BJ (cell line): ENCODE measurements at places on chromosomes 13 and 19.

DNA sequence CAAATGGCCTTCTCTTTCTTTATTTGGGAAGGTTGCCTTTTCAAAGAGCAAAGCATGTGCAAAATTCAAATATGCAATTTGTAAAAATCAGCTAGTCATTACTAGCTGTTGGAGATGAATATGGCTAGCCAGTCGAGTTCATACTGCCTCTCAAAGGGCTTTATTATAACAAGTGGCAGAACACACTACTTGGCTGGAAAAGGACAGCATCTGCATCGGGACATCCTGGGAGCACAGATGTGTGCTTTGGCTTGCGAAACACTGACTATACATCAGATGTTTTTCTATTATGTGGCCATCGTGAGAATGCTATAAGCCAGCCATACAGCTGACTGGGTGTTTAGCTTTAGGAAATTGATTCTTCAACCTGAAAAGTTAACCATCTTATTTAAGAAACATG lies 424.2 kb downstream of the KCTD12 start:
- no peak for DNase-seq

DNA sequence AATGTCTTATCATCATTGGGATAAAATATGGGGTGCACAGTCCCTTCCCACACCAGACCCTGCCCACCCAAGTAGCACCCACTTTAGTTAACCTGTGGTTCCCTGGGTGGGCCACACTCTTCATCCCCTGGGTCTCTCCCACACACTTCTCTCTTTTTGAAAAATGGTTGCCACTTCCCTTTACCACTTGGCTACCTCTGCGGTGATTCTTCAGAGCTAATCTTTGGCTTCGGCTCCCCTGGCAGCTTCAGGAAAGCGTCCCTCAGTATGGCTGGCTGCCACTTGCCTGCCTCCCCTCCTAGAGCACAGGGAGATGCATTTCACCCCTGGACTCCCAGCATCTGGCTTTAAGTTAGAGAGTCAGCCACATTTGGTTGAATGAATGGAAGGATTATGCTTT lies 18.2 kb downstream of the CCNA1 start:
- DNase-seq, result no peak

GRCh38 chr19:28196961-28197360 lies 1016.0 kb downstream of the UQCRFS1 start:
- no peak for DNase-seq

GRCh38 chr13:21759463-21759862 lies 88.6 kb downstream of the FGF9 start:
- DNase-seq, result no peak

DNA sequence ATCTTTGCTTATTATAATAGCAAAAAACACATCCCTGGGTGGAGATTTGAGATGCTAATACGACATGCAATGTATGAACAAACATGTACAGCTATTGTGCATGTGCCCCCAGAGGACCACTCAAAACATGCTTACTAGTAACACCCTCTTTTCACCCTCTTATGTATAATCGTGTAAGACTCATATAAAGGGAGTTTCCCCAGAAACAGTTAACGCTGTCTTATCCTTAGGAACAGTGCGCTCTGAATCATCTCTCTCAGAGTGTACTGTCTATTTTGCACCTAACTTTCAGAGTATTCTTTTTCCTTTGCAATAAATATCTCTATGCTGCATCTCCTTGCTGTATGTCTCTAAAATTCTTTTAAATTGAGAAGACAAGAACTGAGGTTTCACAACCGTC lies 2604.0 kb downstream of the PCDH9 start:
- DNase-seq, result no peak

GRCh38 chr13:94305934-94306333 lies 173.5 kb downstream of the DCT start:
- no peak for DNase-seq

DNA sequence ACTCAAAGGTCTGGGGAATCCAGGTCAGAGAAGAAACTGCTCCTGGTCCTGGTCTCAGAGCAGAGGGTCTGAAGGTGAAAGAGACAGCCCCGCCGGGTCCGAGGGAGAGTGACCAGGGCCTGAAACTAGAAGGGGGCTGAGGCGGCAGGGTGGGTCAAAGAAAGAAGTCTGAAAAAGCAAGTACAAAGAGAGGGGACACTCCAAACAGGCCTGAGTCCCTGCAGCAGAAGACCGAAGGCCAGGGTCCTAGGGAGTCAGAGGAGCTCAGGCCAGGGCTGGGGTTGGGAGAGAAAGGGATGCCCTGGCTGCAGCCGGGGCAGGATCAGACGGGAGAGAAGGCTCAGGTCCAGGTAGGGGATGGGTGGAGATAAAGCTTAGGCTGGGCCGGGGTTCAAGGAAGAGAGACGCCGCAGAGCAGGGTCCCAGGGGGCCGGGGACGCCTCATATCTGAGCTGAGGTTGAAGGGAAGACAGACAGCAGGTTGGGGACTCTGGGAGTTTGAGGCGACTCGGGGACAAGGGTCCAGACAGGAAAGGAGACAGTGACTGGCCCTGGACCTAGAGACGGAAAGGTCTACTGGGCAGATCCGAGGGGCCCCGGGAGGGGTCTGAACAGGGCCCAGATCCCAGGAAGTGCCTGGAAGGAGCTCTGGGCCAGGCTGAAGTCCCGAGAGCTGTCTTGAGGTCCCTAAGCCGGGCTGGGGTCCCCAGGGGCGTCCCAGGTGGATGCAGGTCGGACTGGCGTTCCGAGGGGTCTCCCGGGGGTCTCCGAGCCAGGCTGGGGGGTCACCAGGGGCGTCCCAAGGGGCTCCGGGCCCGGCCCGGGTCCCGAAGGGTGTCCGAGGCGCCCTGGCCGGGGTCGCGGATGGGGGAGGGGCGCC lies 795 bp downstream of the MLLT1 start:
- DNase-seq, result no peak

DNA sequence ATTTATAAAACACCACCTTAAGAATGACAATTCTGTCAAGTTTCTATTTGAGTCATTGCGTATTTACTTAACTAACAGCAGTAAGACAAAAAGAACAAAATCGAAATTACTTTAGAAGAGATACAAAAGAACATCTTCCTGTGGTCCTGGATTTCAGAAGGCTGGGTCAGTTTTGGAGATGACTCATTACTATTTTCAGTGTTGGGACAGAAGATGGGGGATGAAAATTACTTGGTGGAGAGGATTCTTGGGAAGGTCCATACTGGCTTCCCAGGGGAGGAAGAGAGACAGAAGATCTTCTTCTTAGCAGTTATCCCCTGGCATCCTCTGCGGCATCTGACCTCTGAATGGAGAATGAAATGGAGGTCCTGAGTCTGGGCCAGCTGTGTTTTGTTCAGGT lies 33.5 kb upstream of the CSNK1A1L start:
- DNase-seq, result no peak

GRCh38 chr13:112453874-112454647 lies 77.9 kb downstream of the SPACA7 start:
- DNase-seq, result no peak

GRCh38 chr13:20472531-20472930 lies 53.1 kb downstream of the CRYL1 start:
- no peak for DNase-seq

GRCh38 chr19:39542206-39542605 lies 2.2 kb upstream of the EID2 start:
- DNase-seq, result no peak

- no peak for DNase-seq
These were observed 403.6 kb downstream of the SPRY2 start for GRCh38 chr13:79937311-79937710.

DNA sequence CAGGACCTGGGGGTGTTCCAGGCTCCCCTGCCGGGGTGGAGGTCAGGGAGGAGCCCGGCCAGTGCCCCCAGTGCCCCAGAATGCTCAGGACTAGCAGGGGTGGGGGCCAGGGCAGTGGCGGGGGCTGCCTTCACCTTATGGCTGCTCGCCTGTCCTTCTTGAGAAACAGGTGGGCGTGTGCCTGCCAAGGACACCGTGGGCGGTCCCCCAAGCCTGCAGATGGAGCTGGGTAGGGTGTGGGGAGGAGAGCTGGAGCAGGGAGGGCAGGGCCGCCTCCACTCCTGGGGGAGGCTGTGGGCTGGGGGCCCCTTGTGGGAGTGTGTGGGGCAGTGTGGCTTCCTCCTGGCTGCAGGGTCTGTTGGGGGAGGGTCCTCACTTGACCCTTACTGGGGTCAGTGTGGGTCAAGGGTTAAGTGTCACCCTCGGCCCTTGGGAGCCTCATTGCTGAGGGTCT lies 160.1 kb downstream of the KDM4B start:
- no peak for DNase-seq

DNA sequence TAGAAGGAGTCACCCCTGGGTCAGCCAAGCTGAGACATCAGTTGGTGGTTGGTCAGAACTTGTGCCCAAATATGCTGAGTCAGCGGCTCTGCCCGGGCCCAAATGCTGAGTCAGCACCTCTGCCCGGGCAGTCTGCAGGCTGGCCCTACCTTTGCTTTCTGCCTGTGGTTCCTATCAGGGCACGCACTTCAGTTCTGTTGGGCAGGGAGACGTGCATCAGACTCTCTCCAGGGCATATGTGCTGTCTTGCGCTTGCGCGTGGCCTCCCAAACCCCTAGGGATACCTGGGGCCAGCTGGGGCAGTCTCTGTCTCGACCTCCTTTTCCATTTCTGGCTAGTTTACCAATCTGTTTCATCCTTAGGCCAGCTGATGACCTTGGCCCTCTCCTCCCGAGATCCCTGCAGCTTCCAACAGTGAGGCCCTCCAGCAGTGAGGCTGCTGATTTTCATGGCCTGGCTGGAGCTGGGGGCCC lies 24.4 kb upstream of the LDLR start:
- DNase-seq, result no peak

DNA sequence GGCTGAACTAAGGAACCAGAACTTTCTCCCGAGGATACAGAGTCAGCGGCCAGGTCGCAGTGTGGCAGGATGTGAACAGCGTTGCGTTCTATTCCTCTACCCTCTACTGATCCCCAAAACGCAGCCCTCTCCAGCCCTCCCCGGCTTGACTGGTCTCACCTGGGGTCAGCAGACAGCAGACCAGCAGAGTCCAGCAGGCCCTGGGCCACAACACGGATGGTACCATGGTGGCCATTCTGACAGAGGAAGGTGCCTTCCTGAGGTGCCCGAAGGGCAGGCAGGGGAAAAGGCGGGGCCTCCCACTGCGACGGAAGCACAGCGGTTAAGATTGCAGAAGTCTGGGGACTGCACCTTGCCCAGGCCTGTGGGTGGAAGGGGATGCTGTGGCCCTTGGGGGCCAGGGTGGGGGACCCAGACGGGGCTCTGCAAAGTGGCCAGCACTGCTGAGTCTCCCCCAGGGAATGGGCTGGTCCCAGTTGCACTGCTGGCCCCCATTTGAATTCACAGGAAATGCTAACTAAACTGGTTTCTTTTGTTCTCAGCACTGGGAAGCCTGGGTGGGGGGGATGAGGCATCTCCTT lies at the start of gene ICAM3:
TSS of gene ICAM3 (minus strand) at position 245 of the 581 bp plus-strand sequence. CDS start at position 235, 10 bp downstream.
- no peak for DNase-seq

- DNase-seq, result no peak
These were observed 40.2 kb downstream of the STK24 start for GRCh38 chr13:98536729-98537128.

DNA sequence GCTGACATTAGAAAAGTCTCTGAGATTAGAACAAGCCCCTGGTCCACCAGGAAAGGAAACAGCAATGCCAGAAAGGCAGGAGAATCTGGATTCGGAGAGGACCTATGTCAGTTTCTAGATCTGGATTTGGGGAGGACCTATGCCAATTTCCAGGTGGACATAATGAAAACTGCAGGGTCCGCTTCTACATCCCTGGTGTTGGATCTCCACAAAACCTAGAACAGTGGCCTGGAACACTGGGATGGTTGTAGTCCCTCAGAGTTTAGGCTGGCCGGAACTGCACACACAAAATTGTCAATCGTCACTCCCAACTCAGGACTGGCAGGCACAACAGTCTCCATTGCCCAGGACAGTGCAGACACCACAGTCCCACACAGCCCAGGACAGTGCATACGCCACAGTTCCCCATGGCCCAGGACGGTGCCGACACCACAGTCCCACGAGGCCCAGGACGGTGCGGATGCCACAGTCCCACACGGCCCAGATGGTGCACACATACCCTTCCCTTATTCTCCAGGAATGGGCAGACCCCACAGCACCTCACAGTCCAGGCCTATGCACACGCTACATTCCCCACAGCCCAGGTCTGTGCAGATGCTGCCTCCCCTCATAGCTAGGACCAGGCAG lies 341.7 kb downstream of the UQCRFS1 start:
- DNase-seq, result no peak

- no peak for DNase-seq
These were observed 183.7 kb upstream of the LSM14A start for GRCh38 chr19:33988601-33989000.

- DNase-seq, result no peak
These were observed 128.2 kb upstream of the OBI1 start for GRCh38 chr13:78787190-78787589.

DNA sequence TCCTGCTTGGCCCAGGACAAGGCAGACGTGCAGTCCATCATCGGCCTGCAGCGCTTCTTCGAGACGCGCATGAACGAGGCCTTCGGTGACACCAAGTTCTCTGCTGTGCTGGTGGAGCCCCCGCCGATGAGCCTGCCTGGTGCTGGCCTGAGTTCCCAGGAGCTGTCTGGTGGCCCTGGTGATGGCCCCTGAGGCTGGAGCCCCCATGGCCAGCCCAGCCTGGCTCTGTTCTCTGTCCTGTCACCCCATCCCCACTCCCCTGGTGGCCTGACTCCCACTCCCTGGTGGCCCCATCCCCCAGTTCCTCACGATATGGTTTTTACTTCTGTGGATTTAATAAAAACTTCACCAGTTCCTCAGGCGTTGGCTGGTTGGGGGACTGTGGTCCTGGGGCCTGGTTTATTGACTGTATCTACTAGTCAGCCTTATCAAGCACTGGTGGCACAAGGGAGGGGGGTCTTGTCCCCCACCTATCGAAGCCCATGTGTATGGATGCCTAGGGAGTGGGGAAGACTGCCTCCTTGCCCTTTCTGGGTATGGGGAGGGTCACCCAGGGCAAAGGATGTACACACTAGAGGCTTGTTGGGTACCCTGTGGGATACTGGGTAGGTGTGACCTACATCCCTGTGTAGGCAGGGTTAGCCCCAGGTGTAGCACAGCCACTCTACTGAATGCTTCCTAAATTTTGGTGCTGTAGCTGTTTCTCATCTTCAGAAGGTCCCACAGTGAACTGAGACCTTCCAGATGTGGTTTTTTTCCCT lies 4.4 kb downstream of the CHMP2A start:
- no peak for DNase-seq

GRCh38 chr19:840519-841206 lies at the start of gene PRTN3:
Gene PRTN3 (plus strand): TSS chr19:840999. CDS start chr19:841009, 10 bp downstream.
- no peak for DNase-seq

DNA sequence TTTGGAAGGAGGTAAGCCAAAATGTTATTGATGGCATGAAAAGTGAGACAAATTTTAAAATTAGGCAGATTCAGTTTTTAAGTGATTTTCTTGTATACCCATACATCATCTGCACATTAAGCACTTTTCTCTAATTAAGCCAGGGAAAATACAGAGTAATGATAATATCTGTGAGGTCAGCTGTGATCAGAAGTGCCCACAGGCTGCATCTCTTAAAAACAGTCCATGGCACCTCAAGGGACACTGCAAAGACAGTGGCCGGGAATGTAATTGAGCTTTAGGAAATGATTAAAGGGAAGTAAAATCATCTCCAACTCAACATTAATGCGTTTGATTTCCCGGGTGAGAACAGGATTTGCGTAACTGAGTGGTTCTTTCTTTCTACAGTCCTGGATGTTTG lies 2.0 kb downstream of the COL4A1 start:
- no peak for DNase-seq
